HuH-7 (cell line): ENCODE measurements at places on chromosomes 12 and 14.

GRCh38 chr12:71602761-71603577, 60.7 kb downstream of the ZFC3H1 start:
- DNase-seq = no peak

GRCh38 chr12:73321776-73322175, 1049.6 kb downstream of the TRHDE start:
- DNase-seq = no peak

DNA sequence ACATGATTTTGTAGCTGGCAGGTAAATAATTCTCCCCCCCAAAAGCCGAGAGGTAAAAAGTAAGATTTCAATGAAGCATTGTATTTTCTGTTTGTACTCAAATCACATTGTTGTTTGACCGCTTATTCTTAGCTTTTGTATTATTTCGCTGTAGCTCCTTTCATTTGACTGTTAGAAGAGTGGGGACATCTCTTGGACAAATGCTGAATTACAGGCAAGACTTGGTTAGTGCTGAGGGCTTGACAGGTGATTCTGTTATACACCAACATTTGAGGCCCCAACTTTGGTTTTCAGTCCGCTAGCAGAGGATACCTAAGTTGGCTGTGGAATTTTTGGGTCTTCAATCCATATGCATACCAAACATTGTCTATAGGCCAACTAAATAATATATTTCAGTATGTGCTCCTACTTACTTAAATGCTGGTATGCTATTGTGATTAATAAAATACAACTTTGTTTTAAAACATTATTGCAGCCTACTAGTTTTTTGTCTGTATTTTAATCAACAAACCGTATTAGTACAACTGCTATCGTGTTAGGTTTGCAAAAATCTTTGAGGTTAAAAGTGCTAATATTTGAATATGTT, 102.2 kb downstream of the ERC1 start:
- DNase-seq = peak; percentile 30

DNA sequence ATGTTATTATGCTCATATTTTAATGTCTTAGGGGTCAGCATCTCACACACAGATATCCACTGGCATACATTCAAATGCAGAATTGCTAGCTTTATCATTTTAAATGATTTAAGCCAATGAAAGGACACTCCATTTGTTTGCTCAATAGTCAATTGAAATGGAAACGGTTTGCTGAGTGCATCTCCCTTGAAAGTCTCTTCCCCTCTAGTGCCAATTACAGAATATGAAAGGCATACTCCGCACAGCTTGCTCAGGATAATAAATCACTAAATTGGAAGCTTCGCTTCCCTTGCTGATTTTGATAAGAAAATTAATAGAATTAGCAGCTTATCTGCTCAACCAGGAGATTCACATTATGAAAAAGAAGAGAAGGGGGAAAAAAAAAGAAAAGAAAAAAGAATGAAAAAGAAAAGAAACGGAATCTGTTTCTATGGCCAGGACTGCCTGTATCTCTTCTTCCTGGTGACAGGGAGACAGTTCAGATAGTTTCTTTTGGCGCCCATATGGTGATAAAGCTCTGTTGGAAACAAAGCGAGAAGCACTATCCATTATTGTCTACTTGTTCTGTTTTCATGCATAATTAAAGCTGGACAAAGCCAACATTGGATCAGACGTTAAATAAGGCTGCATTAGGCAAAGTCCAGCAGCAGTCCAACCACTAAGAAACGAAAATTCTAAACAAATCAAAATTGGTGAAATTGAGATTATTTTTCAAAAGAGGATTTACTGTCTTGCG, 225.0 kb downstream of the GXYLT1 start:
- DNase-seq = no peak

- DNase-seq = no peak
These were observed 65.8 kb downstream of the TSPAN11 start for GRCh38 chr12:30992381-30992780.

DNA sequence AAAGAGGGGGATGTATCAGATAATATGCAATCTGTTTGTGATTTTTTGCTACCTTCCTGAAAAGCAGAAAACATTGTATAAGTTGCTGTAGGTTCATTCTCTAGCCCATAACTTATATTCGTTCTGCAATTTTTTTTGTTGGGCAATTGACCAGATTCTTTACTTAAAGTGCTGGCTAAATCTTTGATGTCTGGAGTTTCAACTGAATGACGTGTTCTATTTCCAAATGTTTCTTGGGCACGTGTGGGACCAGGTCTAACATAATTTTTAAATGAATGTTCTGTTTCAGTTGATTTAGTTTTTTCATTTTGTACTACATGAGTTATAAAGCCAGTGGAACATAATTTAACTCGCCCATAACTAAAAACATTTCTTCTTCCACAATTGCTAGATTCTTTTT, 3.8 kb downstream of the MLH3 start:
- no peak for DNase-seq

DNA sequence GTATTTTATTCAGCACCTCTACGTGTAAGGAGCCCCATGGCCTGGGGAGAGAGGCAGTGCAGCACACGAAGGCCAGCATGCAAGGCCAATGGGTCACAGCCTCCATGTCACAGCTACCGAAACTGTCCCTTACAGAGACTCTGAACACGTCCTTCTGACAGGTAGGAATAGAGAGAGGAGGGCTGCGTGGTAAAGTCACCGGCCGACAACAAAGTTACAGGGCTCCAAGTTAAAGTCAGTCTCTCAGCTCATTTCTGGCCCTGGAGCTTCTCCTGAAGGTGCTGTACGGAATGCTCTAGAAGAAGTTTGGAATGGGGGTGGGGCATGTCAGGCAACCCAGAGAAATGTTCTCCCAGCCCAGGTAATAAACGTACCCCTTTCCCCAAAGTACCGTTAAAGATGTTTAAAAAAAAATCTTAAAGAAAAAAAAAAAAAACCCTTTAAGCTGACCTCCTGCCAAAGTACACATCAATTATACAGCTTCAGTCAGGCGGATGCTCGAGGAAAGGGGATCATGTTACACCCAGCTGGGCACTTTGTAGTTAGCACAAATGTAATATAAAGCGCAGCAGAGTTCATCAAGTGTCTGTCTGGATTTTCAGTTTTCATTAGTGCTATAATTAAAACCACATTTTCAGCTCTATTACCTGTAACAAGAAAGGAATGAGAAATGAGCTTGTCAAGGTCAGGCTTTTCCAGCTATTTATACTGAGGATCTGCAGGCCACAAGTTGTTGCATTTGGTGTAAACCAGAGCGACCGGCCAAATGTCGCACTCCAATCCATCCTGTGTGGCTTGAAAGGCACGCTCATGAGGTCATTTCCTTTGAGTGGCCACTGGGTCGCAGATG, 53.3 kb upstream of the CDKN3 start:
- no peak for DNase-seq

DNA sequence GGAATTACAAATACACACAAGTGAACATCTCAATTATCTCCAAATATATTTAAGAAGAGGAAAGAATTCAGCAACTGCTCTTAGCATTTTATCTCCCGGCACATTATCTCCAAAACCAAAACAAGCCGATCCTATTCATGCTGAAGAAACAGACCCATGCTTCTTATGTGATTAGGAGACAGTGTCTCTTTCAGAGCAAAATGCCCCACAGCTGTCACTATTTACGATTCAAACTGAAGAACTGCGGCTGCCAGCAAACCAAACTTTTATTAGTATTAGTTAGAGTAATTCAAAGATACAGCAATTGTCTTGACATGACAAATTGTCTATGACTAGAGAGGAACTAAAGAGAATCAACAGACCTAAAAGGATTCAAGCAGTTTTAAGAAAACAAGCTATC, 79.4 kb downstream of the SETD3 start:
- no peak for DNase-seq

DNA sequence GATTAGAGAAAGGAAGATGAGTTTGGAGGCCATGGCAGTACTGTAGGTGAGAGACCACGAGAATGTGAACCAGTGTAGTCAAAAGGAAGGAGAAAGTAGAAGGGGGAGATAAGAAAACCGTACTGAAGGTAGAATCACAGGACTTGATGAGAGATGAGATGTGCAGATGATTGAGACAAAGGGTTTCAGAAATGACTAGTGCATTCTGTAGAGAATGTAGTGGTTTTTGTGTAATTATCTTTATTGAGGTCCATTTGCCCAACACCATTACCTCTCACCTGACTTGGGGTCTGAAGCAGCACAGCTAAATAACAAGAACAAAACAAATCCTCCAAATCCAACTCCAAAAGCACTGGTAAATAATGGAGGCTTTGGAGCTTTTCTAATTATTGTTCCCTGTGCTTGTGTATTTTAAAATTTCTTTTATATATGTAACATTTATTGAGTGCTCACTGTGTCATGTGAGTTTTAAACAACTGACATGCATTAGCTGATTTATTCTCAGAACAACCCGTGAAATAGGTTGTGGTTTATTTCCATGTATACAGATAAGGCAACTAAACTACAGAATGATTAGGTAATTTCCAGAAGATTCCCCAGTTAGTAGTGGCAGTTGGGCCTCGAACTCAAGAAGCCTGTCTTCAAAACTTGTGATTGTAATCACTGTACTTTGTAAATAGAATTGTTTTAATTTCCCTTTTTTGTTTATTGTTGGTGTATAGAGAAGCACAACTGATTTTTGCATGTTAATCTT, 390.0 kb downstream of the AEBP2 start:
- no peak for DNase-seq

DNA sequence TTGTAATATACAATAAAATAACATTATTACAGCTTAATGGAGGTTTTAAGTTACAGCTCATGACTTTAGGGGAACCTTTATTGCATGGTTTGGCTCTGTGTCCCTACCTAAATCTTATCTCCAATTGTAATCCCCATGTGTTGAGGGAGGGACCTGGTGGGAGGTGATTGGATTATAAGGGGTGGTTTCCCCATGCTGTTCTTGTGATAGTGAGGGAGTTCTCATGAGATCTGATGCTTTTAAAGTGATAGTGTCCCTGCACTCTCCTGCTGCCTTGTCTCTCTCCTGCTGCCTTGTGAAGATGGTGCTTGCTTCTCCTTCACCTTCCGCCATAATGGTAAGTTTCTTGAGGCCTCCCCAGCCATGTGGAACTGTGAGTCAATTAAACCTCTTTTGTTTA, 132.1 kb upstream of the SYT1 start:
- no peak for DNase-seq

- DNase-seq = no peak
These were observed 198.1 kb downstream of the SLC38A4 start for GRCh38 chr12:46627686-46628085.

- no peak for DNase-seq
These were observed 8.2 kb downstream of the MDM2 start for GRCh38 chr12:68815928-68816800.

DNA sequence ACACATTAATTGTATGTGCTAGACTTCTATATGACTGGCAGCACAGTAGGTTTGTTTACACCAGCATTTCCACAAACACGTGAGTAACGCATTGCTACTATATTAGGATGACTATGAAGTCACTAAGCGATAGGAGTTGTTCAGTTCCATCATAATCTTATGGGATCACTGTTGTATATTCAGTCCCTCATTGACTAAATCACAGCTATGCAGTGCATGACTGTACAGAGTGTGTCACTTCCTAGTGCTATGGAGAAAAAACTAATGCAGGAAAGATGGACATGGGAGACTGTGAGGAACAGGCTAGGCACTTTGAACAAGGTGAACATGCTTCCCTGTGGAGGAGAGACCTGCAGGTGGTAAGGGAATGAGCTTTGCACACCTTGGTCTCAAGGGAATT, 259.8 kb downstream of the NUAK1 start:
- no peak for DNase-seq

DNA sequence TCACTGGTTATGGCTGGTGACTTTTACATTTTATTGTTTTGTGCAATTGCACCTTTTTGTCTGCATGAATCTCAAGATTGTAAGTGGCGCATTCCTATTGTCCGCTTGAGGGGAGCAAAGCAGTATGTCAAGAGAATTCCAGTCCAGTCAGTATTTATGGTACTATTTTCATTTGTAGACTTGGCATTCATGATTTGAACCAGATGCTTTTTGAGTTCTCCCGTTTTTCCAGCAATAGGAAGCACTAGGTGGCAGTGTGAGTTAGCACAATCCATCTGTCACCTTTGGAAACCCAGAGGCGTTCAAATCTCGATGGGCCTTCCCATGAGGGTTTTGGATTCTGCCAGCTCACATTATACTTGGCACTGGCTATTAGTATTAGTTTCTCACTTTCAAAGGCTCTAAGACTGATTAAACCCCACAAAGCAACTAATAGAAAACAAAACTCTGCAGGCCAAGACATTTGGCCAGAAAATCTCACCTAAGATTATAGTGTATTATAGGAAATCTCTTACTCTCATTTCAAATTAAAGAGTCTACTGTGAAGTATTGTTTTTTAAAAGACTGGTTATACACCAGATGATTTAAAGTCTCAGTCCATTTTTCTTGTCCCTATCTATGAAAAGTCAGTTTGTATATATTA, 2.2 kb downstream of the DACT1 start:
- DNase-seq = peak; percentile 63

GRCh38 chr14:90903101-90903500, 86.9 kb upstream of the TTC7B start:
- DNase-seq = peak; percentile 19

GRCh38 chr12:11929714-11930113, 141.0 kb upstream of the BCL2L14 start:
- no peak for DNase-seq

- no peak for DNase-seq
These were observed 288.7 kb upstream of the SFSWAP start for GRCh38 chr12:131422187-131422520.

DNA sequence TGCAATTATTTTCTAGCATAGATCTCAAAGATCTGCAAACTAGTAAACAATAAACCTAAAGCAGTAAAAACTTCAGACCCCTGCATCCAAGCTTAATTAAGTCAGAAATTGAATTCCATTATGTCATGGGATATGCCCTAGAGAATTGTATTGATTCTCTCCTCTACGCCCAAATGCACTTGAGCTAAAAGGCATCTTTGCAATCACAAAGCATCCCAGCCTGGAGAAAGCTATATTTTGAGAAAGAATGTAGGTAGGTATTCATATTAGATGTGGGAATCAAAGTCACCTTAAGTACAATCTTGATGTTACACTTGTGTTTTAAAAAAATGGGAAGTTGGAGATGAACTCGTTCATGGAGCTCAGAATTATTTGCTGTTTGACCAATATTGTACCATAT, 386.7 kb downstream of the ADAMTS20 start:
- no peak for DNase-seq

- DNase-seq = no peak
These were observed 86.9 kb upstream of the CLEC14A start for GRCh38 chr14:38342803-38343202.

DNA sequence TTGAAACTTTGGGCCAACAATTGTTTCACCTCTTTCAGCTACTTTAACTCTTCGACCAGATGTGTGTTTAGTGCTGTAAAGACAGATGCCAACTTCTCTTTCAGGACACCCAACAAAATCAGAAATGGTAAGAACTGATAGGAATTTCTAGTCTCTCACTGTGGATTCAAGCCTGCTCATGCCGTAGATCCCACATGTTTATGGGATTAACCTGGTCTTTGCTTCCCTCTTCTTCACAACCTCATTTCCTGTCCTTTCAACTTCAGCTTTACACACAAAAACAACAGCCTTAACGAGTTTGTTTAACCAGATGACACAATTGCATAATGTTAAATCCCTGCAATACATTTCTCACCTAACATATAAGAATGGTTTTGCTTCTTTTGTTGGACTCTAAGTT, 1031.9 kb upstream of the LRFN5 start:
- DNase-seq = no peak
